ENCODE measurements at places on chromosomes 6 and 20.

GRCh38 chr6:110652520-110652919 is 162.7 kb downstream of the CDK19 start:
- no peak for DNase-seq

DNA sequence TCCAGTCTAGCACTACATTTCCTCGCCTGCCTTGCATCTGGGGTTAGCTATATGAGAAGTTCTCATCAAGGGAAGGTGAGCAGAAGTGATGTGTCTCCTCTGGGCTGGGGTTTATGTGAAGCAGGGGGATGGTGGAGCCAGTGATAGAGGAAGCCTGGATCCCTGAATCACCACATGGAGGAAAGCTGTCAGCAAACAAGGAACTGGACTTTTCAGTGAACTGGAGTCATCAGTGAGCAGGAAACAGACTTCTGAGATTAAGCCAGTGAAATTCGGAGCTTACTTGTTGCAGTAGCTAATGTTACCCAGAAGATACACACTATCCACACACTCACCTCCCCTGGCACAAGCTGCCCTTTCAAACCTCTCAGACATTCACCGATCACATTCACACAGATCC is 13.4 kb upstream of the TOX2 start:
- DNase-seq, result no peak

DNA sequence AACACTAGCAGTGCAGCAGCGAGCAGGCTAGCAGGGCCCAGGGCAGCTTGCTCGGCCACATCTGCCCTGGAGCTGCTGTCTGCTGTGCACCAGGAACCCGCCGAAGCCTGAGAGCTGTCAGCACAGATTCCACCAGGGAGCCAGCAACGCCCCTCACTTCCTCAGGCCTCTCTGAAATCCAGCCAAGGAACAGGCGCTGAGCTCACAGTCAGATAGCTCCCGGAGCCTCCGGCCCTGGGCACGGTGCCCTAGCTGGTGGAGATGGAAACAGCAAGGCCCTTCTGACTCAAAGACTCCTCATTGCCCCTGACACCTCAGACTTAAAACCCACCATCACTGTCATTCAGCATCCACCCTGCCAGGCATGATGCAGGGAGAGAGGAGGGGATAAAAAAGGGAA is 839.4 kb downstream of the MAFB start:
- DNase-seq, result no peak

GRCh38 chr6:166908811-166909210 is 47.5 kb downstream of the RNASET2 start:
- DNase-seq, result no peak
